ENCODE measurements at places on chromosomes 5 and 9.

- no peak for DNase-seq
These were observed 4.8 kb downstream of the TTF1 start for GRCh38 chr9:132401824-132402223.

DNA sequence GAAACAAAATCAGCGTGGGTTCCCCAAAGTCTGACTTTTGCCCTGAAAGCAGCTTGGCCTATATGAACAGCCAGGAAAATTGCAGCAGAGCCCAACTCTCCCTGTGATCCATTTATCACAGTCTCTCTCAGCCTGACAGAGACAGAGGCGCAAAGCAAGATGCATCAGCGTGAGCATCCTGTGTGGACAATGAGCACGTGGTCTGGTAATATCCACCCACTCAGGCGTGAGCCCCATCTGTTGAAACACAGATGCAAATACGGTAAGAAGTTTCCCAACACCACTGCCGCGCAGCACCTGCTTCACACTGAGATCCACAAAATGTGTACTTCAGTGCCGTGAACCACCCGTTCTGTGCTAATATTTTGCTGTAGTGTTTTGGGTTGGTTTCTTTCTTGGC, 114.6 kb downstream of the MRPL36 start:
- no peak for DNase-seq

- no peak for DNase-seq
These were observed 55.7 kb upstream of the DPYSL3 start for GRCh38 chr5:147565524-147565923.

DNA sequence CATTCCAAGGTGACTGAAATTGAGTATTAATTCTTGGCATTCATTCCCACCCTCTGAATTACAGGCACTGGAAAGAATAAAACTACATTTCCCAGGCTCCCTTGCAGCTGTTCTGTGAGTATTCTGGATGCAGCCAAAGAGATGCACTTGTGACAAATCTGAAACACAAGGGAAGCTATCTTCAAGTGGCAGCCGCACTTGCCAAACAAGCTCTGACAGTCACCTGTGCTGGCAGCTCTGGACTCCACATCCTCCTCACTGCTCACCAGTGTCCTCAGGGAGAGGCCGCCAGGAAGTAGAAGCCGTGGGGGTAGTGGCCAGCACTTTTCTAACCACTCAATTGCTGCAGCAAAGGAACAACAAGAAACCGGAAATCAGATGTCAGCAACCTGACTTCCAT, 275.0 kb downstream of the NR2F1-AS1 start:
- no peak for DNase-seq

GRCh38 chr5:39726467-39726866, 301.7 kb upstream of the DAB2 start:
- no peak for DNase-seq

DNA sequence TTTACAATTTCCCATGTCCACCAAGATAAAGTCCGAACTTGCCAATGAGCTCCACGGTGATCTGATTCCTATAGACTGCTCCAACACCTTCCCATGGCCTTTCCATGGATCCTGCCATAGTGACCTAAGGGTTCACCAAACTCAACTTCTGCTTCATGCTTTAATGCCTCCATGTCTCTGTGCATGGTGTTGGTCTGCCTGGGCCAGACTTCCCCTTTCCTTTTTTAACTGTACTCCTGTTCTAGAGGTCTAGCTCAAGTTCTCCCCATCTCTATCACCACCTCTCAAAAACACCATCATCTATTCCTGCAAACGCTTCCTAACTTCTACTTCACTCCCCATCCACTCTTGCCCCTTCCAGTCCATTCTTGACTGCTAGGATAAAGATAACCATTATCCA, 14.8 kb upstream of the SMARCA2 start:
- no peak for DNase-seq

- no peak for DNase-seq
These were observed 124.9 kb upstream of the ICE1 start for GRCh38 chr5:5297432-5298067.

DNA sequence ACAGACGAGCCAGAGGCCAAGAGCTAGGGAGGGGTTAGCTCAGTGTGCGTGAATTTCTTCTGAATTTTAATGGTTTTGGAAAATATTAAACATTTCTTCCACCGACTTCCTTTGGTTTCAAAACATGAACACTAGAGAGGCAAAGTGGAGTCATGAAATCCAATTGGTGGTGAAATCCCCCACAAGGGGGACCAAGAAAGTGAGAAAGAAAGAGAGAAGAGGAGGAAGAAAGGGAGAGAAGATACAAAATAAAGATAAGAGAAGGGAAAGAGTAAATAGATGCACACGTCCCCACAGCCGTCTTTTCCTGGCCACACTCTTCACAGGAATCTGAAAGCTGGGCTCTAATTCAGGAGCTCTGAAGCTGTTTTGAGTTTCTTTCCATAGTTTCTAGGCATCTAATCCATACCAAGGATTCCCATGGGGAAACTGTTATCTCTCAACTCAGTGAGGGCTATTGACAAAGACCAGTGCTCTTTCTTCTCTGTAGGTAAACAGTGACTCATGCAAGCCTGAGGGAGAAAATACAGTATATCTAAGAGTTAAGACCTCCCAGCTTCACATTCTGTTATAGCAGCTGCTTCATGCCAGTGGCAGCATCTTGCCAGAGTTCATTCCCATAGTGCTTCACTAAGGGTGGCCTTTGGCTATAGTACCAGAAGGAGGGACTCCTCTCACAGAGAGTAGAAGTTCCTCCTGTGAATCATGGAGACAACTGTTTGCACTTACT, 115.8 kb upstream of the LIFR start:
- DNase-seq = no peak

DNA sequence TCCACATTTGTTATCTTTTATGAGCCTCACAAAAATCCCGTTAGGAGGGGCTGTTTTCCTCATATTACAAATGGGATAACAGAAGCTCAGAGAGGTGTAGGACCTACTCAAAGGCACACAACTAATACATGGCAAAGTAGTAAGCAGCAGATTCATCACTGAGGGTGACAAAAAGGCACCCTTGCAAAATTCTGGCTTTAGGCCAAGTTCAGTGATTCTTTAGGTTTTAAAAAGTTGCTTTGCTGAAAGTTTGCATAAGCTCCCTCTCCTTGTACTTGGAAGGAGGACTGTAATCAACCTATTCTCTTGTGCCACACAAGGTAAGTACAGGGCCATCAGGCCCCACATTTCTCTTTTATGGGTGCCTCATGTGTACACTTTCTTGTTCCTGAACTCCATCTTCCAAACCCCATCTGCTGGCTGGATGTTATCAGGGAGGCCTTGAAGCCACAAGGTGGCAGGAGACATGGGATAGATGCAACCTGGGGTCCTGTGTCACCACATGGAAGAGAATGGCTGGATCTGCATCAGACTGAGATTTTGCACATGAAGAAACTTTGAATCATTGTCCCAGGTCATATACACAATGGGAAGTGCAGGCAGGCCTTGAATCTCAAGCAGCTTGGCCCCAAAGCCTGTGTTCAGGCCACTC, 311.6 kb downstream of the MSX2 start:
- no peak for DNase-seq

GRCh38 chr5:99379187-99379586, 450.4 kb upstream of the CHD1 start:
- no peak for DNase-seq

DNA sequence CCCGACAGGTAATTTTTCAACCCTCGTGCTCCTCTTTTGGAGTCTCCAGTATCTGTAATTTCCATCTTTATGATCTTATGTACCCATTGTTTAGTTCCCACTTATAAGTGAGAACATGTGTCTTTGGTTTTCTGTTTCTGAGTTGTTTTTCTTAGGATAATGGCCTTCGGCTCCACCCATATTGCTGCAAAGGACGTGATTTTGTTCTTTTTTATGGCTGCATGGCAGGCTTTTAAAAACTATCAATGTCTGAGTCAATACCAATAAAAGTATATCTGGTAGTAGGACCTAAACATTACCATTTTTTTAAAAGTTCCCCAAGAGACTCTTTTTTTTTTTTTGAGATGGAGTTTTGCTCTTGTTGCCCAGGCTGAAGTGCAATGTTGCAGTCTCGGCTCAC, 3.9 kb upstream of the SLC26A2 start:
- DNase-seq = no peak

GRCh38 chr9:113125386-113126035, 25.3 kb upstream of the SLC31A2 start:
- DNase-seq = no peak

- DNase-seq = no peak
These were observed 82.2 kb downstream of the NRG2 start for GRCh38 chr5:139960723-139961383.

DNA sequence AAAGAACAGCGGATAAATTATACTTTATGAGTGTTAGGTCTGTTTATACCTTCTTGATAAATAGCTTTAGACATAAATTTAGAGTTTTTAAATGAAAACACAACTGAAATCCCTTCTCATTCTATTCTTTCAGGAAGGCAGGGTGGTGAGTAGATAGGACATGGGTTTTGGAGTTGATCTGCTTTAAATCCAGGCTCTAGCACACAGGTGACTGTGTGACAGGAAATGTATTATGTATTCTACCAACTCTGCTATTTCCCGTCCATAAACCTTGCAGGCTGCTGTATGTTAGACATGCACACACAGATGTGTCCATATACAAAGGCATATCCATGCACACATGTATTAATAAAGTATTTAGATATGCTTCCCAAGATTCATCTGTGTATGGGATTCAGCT, 19.3 kb upstream of the CARTPT start:
- DNase-seq = no peak

- DNase-seq = no peak
These were observed 231.4 kb upstream of the TRPM3 start for GRCh38 chr9:71352837-71353236.

DNA sequence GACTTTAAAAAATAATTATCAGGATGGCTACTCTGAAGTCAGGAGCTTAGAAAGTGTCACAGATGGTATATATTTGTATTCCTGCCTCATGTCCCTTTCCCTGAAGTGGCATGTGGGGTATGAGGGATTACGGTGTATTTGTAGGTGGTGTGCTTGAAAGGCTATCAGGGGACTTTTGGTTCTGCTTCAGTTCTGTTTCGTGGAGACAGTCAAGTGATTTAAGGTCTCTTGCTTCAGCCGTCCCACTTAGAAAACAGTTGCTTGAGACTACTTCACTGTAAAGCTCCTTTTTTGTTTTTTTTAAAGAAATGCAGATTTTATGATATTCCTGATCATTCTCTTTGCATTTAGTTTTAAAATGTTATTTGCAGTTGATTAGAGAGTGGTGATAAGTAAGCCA, 18.3 kb downstream of the PARP8 start:
- DNase-seq = no peak

DNA sequence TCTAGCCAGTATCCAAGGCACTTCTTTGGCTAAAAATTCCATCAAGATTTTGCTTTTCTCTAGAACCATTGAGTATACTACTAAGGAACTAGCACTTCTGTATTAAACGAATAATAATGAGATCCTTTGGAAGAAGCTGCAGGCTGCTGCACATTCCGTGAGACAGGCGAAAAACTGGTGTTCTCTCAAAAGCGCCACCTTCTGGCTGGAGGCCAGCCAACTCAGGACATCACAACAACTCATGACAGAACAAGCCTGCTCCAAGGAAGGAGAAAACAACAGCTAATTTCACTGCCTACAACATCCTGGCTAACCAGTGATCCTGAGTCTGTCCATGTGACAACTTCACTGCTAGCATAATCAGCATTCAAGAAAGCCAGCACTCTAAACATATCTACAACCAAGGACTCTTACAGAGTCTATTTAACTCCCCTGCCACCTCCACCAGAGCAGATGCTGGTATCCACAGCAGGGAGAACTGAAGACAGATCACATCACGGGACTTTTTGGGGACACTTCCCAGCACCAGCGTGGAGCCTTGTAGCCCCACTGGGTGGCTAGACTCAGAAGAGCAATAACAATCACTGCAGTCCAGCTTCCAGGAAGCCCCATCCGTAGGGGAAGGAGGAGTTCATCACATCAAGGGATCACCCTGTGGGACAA, 150.5 kb downstream of the YTHDC2 start:
- DNase-seq = peak; percentile 39

- DNase-seq = no peak
These were observed 61.1 kb upstream of the ARAP3 start for GRCh38 chr5:141742866-141743851.

DNA sequence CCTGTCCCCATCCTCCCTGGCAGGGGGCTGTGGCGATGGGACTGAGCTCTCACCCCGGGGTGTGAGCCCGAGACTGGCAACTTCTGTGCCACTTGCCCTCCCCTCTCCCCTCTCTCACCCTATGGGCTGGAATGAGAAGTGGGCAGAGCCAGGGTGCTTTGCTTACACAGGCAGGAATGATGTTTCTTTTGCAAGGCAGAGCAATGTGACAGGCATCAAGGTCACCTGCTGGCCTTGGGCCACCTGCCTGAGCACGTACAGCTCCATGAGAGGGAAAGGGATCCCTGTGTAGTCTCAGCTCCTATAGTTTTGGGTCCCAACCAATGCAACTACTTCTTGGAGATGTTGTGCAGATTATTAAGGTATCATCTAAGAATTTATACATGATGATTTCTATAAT, 252.8 kb upstream of the DAP start:
- no peak for DNase-seq

DNA sequence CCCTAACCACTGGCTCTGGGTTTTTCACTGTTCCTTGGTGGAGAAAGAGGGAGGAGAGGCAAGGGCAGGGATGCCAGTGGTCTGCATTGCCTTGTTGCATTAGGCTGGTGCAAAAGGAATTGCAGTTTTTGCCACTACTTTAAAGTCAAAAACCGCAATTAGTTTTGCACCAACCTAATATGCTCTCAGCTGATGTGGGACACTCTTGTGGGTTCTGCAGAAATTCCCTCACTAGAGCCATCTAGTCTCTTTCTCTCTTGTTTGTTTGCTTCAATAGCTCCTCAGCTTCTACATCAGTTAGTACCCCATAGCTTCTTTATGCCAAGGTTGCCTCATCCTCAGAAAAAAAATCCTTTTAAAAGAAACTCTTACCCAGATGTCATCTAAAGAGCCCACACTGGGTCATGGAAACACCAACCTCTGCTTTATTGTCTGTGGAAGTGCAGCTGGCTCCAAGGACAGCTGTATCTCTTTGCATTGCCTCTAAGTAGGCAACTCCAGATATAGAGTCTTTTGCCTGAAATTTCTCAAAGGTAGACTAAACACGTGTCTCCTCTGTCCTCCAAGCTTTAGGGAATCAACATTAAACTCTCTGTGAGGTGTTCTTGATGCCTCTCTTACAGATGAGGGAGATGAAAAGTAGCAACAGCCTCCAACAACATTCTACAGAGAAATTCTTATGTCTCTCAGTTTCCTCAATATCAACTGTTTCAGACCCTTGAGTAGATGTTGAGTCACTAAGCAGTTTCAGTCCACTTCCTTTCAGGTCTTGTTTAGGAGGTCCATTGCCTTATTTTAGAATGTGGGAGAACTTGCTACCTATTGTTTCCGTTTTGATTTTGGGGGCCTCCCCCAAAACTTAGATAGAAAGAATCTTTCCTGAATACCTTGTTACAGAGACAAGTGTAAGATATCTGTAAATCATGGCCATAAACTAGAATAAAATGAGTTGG, 84.9 kb upstream of the MEF2C start:
- no peak for DNase-seq

GRCh38 chr9:114235033-114235661, 79.8 kb downstream of the COL27A1 start:
- no peak for DNase-seq

DNA sequence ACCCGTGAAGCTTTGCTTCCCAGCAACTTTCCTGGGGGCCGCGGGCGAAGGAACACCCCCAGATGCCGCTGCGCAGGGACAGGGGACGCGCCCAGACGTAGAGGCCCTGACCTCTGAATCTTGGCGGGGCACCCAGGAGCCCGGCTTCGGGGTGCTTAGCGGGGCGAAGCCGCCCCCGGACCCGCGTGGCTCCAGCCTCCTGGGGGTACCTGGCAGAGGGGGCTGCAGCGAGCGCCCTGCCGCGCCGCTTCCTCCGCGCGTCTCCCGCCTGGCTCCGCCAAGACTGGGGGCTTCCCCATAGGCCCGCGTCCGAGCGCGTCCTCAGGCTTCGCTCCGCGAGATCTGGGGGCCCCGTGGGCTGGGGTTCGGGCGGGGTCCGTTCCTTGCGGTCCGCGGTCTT, 23.0 kb upstream of the ZNF782 start:
- DNase-seq = no peak

Data from hematopoietic multipotent progenitor cell treated with erythropoietin and hydrocortisone succinate and interleukin-3 and kit ligand, for 17 days (in vitro differentiated cells).